Lung (tissue), 17 donors: ENCODE measurements at places on chromosomes 2 and 18. TPM values are rescaled to one million over a fixed set of nuclear protein-coding genes. Genes with fewer than 3 reads are reported as not detected.

- H3K4me3 ChIP-seq = no peak overlapping the region
- no peaks in the 10 kb centered on the region for H3K27me3 ChIP-seq
- H3K27ac ChIP-seq = no peak overlapping the region
- no peaks in the 10 kb centered on the region for H3K36me3 ChIP-seq
These were observed 78.2 kb upstream of the SLC1A4 start for GRCh38 chr2:64910972-64911433.

DNA sequence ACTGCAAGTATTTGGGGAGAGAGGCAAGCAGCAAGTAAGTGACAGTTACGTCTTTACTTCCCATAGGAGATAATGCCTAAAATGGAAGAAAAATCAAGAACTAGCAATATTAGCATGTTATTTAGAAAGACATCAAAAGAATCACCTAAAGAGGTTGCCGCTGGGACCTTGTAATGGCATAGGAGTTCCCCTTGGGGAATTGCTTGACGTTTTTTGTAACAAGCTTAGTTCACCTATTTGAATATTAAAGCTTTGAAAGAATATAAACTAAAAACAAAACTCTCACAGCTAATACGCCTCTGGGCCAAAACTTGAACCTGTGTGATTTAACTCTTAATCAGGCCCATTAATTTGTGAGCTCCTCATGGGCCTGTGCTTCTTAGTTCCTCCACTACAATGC, 89.0 kb downstream of the AAK1 start:
- H3K4me3 ChIP-seq = no peak overlapping the region
- H3K27ac ChIP-seq = no peak overlapping the region
- H3K27me3 ChIP-seq = no peaks in the 10 kb centered on the region
- H3K4me1 ChIP-seq = peaks cover 3% of the 10 kb centered on the region

Gene ZNF385B
- 70.8 TPM for total RNA-seq

DNA sequence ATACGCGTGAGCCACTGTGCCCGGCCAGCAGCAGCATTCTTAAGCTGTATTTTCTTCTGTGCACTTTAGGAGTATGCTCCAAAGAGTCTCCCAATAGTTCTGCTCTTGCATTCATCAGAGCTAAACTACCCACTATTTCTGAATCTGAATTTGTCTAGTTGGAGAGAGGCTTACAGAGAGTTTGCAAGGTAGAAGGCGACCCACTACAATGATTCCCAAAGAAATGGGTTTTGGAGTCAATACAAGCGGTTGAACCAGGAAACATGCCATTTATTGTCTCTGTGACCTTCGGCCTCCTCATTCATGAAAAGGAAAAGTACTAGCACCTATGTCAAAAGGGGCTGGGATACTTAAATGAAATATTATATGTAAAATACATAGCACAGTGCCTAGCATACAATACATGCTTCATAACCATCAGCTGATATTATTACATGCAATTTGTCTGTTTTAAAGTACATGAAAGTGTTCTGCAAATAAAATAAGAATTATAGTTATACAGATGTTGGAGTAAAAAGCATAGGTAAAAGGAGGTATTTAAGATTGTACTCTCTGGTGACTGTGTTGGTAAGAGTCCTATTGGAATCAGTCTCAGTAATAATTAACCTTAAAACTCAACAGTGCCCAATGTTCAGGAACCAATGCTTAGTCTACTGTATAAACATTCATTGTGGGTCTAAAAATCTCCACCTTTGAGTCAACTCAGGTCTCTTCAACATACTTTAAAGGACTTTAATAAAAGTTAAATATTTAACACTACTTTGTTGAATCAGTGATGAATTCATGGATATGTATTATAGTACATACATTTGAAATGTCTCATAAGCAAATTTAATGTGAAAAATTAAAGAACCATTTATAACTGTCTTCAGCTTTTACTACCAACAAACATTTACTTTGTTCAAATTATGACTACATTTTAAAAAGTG, 89.8 kb upstream of the GRB14 start:
- H3K27me3 ChIP-seq = no peaks in the 10 kb centered on the region
- H3K27ac ChIP-seq = no peak overlapping the region
- no peak overlapping the region for H3K4me3 ChIP-seq

Gene SULT1C2
- 4.8 TPM for total RNA-seq

GRCh38 chr18:76839086-76839794, 16.9 kb downstream of the ZNF236 start:
- no peaks in the 10 kb centered on the region for H3K27me3 ChIP-seq
- DNase-seq = no peak
- no peak overlapping the region for H3K27ac ChIP-seq

Gene VAMP5
- 68.8 TPM for total RNA-seq

Gene CRYGC
- not detected for total RNA-seq

Gene GPR55
- 0.26 TPM for total RNA-seq

- peak; percentile 30 for DNase-seq
- H3K4me1 ChIP-seq = peaks cover 19% of the 10 kb centered on the region
- no peaks in the 10 kb centered on the region for H3K27me3 ChIP-seq
- H3K27ac ChIP-seq = peak overlapping the region; percentile 80
- peak overlapping the region; percentile 91 for H3K4me3 ChIP-seq
These were observed 1.2 kb downstream of the CNOT9 start for GRCh38 chr2:218569661-218570500.

DNA sequence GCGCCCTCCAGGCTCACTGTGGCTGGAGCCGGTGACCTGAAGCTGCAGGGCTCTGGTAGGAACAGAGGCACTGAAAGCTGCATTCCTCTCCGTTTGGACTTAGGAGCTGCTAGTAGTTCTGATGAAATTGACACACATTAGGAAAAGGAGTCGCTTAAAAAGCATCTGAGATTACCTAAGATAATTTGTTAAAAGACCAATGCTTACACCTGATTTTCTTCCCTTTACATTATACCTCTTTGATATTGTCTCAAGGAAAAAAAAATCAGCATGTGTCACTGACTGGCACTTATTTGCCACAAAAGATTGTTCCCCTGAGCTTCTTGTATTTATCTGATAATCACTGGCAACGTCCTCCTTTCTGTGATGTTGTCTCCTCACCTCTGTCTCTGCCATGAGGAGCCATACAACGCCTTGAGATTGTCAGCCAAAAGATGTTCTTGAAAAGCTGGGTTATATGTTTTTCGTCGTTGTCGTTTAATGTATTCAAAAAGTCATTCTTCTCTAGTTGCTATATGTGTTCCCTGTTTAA, 618 bp upstream of the CHN1 start:
- DNase-seq = no peak
- peaks cover 3% of the 10 kb centered on the region for H3K27me3 ChIP-seq

- DNase-seq = peak; percentile 58
- peaks cover 7% of the 10 kb centered on the region for H3K4me1 ChIP-seq
- no peak overlapping the region for H3K27ac ChIP-seq
- no peaks in the 10 kb centered on the region for H3K27me3 ChIP-seq
- no peaks in the 10 kb centered on the region for H3K36me3 ChIP-seq
These were observed 38.3 kb downstream of the GCG start for GRCh38 chr2:162113776-162114168.

DNA sequence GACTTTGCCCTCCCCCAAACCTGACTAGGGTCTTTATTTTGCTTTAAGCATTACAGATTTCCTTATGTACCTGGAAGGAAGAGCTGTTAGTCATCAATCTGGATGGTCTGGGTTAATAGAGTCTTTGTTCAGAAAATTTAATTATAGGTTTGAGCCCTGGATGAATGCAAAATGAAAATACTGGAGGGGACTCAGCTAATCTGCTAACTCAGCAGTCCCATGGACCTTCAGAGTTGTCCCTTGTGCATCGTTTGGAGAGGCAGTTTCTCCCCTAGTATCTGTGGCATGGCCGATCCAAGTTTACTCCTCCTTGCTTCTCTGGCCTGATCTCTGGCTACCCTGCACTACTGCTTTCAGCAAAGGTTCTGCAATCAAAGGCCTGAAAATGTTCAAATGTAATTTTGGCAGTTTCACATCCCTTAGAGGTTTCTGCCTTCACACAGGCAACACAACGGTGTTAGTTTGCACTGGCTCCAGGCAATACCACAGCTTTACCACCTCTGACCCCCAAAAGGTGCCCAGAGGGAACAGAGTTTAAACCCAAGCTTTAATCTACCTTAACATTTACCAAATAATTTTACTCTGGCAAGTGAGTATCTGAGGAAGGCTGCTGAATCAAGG, 134.3 kb downstream of the THADA start:
- no peaks in the 10 kb centered on the region for H3K27me3 ChIP-seq
- no peak overlapping the region for H3K4me3 ChIP-seq
- no peaks in the 10 kb centered on the region for H3K36me3 ChIP-seq
- H3K4me1 ChIP-seq = peaks cover 4% of the 10 kb centered on the region
- no peak for DNase-seq

Gene CCL20
- 46.8 TPM for total RNA-seq

- H3K27me3 ChIP-seq = no peaks in the 10 kb centered on the region
- H3K4me3 ChIP-seq = no peak overlapping the region
- H3K4me1 ChIP-seq = no peaks in the 10 kb centered on the region
- H3K36me3 ChIP-seq = no peaks in the 10 kb centered on the region
- no peak overlapping the region for H3K27ac ChIP-seq
These were observed 54.0 kb downstream of the ST6GAL2 start for GRCh38 chr2:106831816-106832569.

- H3K36me3 ChIP-seq = no peaks in the 10 kb centered on the region
- H3K27ac ChIP-seq = no peak overlapping the region
- no peak overlapping the region for H3K4me3 ChIP-seq
These were observed 291.3 kb downstream of the BCL11A start for GRCh38 chr2:60262178-60262577.

Gene WDCP
- total RNA-seq = 9.1 TPM

GRCh38 chr2:171154348-171154747, 6.3 kb downstream of the TLK1 start:
- H3K36me3 ChIP-seq = no peaks in the 10 kb centered on the region
- H3K27me3 ChIP-seq = no peaks in the 10 kb centered on the region
- H3K4me1 ChIP-seq = peaks cover 2% of the 10 kb centered on the region

- H3K4me1 ChIP-seq = no peaks in the 10 kb centered on the region
- DNase-seq = no peak
- no peak overlapping the region for H3K4me3 ChIP-seq
- H3K27me3 ChIP-seq = no peaks in the 10 kb centered on the region
- no peaks in the 10 kb centered on the region for H3K36me3 ChIP-seq
- H3K27ac ChIP-seq = no peak overlapping the region
These were observed 102.3 kb downstream of the ADCYAP1 start for GRCh38 chr18:1006965-1007364.

DNA sequence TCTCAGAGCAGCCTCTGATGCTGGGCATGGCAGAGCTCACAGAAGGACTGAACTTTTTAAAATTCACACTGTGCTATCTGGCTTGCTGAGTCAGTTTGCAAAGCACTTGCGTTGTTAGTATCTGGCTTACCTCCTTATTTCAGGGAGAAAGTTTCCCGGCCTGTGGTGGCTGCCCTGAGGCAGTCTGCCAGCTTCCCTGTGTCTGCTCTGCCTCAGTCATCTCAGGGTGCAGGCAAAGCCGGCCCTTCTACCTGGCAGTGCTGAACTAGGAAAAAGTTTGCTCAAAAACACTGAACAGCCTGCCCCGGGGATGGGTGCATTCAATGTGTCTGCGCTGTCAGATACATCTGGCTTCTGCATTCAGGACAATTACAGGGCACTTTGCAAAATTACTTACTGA, 90.2 kb upstream of the UXS1 start:
- H3K4me1 ChIP-seq = peaks cover 6% of the 10 kb centered on the region
- no peak overlapping the region for H3K27ac ChIP-seq
- H3K27me3 ChIP-seq = no peaks in the 10 kb centered on the region
- H3K36me3 ChIP-seq = no peaks in the 10 kb centered on the region
- DNase-seq = no peak

DNA sequence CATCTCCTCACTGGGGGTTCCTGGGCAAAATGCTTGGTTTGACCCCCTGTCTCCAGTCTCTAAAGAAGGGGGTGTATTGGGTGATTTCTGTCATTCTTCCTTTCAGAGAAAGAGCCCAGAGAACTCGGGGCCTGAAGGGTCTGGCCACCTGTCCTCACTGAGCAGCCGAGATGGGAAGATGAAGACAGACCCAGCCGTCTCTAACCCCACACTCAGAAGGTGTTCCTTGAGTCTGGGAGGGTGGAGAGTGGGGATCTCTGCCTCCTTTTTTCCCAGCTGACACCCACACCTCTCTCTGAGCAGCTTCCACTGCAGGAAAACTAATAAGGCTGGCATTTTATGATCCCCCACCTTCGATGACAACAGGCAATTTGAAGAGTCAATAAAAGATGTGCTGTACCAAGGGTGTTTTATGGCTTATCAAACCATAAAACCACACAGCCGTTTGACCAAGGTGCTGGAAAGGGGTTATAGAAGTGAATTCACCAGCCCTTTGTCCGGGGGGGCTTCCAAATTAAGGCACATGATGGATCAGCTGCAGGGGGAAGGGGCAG, 213.8 kb downstream of the SMAD2 start:
- no peak overlapping the region for H3K4me3 ChIP-seq
- H3K4me1 ChIP-seq = no peaks in the 10 kb centered on the region
- H3K27me3 ChIP-seq = no peaks in the 10 kb centered on the region
- no peak for DNase-seq
- H3K27ac ChIP-seq = no peak overlapping the region
- no peaks in the 10 kb centered on the region for H3K36me3 ChIP-seq

Gene FAM237A
- total RNA-seq = not detected

GRCh38 chr2:2291500-2292260, 39.4 kb downstream of the MYT1L start:
- H3K27ac ChIP-seq = no peak overlapping the region
- no peak overlapping the region for H3K4me3 ChIP-seq
- no peaks in the 10 kb centered on the region for H3K4me1 ChIP-seq
- no peaks in the 10 kb centered on the region for H3K27me3 ChIP-seq
- no peaks in the 10 kb centered on the region for H3K36me3 ChIP-seq
- DNase-seq = peak; percentile 23

Gene GAL3ST2
- total RNA-seq = 0.40 TPM

DNA sequence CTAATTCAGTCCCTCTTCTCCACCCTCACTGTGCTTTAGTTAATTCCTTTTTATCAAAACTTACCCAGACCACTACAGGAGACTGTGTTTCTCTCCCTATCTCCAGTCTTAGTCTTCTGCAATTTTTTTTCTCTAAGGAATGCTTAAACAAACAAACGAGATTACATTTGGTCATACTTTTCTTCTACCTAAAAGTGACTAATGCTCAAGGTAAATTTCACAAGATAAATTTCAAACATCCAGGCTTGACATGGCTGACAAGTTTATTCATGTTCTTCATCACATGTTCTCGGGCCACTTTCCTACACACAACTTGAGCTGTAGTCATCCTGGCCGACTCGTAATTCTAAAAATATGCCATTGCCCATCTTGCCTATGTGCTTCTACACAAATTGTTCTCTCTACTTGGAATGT, 23.2 kb upstream of the ACSL3 start:
- H3K4me1 ChIP-seq = peaks cover 2% of the 10 kb centered on the region
- no peaks in the 10 kb centered on the region for H3K36me3 ChIP-seq
- no peak overlapping the region for H3K27ac ChIP-seq

Gene VIT
- 0.46 TPM for total RNA-seq

DNA sequence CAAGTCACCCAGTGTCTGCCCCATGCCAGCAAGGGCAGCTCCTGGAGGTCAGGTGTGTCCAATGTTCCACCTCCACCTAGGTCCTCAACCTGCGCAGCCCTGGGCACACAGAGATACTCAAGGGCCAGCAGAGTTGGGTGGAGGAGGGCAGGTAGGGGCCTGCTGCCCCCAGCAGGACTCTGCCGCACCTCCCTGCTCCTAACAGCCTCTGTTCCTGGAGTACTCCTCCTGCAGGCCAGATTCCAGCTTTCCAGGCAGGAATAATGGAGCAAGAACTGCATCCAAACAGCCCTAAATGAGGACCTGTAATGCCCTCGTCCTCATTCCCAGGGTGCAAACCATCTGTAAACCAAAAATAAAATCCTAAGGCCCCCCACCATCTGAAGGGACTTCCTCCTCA, 44.4 kb upstream of the ACAA2 start:
- no peaks in the 10 kb centered on the region for H3K36me3 ChIP-seq
- DNase-seq = no peak
- no peak overlapping the region for H3K4me3 ChIP-seq
- H3K4me1 ChIP-seq = peaks cover 10% of the 10 kb centered on the region
- no peak overlapping the region for H3K27ac ChIP-seq

GRCh38 chr2:23497063-23497462, 112.1 kb downstream of the KLHL29 start:
- no peaks in the 10 kb centered on the region for H3K27me3 ChIP-seq
- H3K4me1 ChIP-seq = peaks cover 5% of the 10 kb centered on the region
- no peaks in the 10 kb centered on the region for H3K36me3 ChIP-seq
- no peak overlapping the region for H3K4me3 ChIP-seq
- H3K27ac ChIP-seq = no peak overlapping the region
